ENCODE measurements at places on chromosomes 1 and 21.

DNA sequence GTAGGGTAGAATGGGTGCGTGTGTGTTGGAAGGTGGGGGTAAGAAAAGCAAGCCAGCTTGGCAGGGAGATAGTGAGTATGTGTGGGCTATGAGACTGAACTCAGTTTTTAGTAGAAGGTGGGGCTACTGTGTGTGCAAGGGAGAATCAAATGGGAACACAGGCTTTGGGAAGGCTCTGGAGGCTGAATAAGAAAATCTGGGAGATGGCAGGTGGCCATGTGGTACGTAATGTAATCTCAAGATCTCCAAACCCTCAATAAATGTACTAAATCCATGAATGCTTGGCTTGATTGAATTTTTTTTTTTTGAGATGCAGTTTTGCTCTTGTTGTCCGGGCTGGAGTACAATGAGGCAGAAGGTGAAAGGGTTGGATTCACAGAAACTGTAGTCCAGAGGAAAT lies 3.5 kb upstream of the ZSCAN20 start:
- DNase-seq: no peak

DNA sequence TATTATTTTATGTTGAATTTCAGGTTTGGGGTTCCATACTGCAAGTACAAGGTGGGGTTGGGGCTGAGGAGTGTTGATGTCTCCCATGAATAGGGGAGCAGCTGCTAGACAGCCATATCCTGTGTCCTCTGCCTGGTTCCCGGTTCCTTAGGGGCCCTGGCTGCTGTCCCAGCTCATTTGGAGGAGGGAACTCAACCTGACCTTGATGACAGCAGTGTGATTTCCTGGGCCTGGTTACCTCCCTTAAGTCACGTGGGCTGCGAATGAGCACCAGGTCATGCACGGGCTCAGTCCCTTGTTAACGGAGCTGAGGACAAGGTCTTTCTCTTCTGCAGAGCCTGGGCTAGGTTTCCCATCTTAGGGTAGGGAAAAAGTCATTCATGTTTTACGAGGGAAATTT lies 85.1 kb downstream of the MTR start:
- DNase-seq: no peak

- no peak for DNase-seq
Observed at GRCh38 chr1:241423541-241424479, 66.8 kb upstream of the RGS7 start.

DNA sequence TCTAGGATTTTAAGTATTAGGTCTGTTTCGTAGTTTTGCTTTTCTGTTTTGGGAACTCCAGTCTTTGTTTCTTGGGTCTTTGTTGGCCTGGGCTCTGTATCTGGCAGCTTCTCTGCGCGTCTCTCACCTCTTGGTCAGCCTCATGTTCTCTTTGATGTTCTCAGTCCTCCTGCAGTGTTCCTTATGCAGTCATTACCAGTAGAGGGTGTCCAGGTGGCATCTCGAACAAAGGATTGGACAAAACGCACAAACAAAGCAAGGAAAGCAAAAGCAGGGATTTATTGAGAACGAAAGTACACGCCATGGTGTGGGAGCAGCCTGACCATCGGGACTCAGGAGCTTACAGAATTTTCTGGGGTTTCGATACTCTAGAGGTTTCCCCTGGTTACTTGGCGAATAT lies 133.7 kb upstream of the COL6A1 start:
- no peak for DNase-seq

GRCh38 chr1:40389871-40390560 lies 16.5 kb downstream of the SMAP2 start:
- DNase-seq: no peak

DNA sequence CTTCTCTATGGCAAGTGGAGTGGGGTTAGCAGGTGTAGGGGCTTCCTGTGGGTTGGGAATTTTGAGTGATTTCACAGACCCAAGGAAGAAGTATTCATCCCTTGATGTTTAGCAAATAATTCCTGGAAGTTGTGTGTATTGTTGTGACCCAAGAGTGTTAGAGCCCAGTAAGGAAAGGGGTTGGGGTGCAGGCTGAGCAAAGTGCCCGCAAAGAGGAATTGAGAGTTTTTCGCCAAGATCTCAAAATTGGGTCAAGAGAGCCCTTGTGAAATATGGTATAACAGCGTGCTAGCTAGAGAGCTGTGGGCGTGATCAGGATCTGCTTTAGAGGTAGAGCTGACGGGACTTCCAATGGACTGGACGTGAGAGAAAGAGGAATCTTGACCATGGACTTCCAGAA lies 73.0 kb upstream of the LAPTM5 start:
- DNase-seq: no peak

- DNase-seq: no peak
Observed at GRCh38 chr1:212366901-212367300, 47.8 kb downstream of the PACC1 start.

DNA sequence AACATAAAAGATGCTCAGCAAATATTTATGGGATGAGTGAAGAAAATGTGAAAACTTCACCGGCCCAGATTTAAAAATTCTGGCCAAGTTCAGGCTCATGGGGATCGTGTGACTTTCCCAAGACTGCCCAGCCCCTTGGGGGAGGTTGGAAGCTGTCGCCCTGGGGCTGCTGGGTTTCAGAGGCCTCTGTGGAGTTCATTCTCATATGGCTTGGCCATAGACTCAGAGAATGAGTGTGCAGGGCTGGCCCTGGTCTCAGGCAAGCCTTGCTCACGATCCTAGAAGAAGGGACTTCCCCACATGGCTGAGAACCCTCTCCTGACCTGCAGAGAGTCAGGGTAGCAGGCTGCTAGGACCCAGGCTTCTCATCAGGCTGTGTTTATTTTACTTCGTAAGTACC lies 24.6 kb downstream of the PADI2 start:
- no peak for DNase-seq
